CD4-positive, alpha-beta T cell treated with Interleukin-17A for 1 hour (primary cell): ENCODE measurements at places on chromosomes 4 and X.

GRCh38 chr4:168152837-168153500 lies 60.6 kb downstream of the ANXA10 start:
- DNase-seq: no peak

GRCh38 chr4:145083891-145084605 lies 13.9 kb downstream of the ANAPC10 start:
- DNase-seq: no peak

- no peak for DNase-seq
These were observed 30.9 kb downstream of the TIGD4 start for GRCh38 chr4:152748619-152749018.

GRCh38 chrX:153689654-153690465 lies 2.1 kb downstream of the SLC6A8 start:
- DNase-seq: no peak

- no peak for DNase-seq
These were observed 80.4 kb downstream of the ZFX start for GRCh38 chrX:24229976-24230375.

DNA sequence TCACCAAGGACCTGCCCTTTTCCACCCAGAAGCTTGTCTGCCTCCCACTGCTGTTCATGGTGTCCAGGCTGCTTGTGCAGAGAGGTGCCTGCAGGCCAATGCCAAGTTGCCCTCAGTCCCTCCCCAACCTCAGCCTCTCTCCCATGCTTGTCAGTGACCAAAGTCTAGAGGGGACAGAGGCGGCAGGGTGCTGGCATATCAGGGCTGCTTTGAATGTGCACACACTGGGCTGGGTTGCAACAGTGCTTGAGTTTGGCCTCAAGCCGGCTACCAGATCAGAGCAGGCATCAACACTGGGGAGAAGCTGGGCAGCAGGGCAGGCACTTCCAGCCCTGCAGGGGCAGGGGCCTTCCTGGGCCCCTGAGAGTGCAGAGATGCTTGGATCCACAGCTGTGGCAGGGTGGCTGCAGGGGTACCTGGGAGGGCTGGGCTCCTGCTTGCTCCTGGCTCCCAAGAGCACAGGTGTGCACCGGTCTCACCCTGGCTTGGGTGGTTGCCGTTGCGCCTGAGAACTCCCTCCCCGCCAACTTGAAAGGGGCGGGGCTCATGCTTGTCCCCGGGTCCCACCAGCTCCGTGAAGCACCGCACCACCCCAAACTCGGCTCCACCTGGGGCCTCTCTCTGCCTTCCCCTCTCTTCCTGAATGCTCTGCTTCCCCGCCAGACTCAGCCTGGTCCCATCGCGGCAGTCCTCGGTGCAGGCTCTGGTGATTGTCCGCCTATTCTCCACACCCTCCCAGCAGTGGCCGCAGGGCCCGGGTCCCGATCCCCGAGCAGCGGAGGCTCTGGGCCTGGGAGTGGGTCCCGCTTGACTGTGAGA lies 1681.9 kb upstream of the ADGRL3 start:
- DNase-seq: no peak

- no peak for DNase-seq
These were observed 89.7 kb downstream of the OPHN1 start for GRCh38 chrX:68343551-68343950.

DNA sequence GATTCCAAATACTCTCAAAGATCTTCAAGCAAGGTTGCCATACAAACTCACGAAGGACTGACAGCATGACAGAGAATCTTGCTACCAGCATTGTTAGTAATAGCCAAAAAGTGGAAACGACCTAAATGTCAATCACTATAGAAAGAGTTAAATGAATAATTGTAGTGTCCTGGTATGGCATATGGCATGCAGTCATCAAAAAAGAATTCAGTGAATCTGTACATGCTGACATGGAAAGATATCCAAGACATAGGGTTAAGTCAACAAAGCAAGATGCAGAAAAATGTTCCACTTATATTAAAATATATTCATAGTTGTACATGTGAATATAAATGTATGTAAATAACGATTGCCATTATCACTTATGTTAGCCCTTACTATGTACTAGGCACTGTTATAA lies 37.6 kb downstream of the SRPX2 start:
- no peak for DNase-seq

GRCh38 chr4:67575232-67576058 lies 16.9 kb downstream of the STAP1 start:
- DNase-seq: peak; percentile 11

DNA sequence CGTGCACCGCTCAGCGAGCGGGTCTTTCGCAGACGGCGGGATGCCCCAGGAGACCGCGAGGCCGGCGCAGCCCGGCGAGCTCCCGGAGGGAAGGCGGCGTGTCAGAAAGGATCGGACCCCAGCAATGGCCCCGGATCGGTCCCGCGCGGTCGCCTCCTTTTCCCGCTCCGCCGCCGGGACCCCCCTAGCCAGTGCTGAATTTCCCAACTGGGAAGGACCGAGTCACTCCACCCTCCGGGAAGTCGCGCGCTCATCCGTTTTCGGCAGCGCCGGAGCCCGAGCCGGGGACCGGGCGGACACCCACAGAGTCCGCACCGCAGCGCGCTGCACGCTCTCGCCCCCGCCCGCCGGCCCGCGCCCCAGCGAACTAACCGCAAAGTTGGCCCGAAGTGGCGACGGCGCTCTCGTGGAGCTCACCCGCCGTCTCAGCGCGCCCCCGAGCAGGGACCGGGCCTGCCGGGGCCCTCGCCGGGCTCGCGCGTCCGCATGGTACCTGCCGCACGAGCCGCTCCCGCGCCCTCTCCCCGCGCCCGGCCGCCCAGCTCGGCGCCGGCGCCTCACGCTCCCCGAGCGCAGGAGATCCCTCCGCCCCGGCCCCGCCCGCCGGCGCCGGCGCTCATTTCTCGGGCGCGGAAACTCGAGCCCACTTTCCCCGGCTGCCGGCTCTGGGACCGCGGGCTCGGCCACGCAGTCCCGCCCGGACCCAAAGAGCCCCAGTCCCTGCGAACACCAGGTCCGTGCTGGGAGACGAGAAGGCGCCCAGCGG lies at the start of gene FAT1:
Gene FAT1, minus strand, starts transcription at position 565 of the 766 bp plus-strand sequence. CDS start 14,029 bp downstream, outside the sequence.
- DNase-seq: no peak

DNA sequence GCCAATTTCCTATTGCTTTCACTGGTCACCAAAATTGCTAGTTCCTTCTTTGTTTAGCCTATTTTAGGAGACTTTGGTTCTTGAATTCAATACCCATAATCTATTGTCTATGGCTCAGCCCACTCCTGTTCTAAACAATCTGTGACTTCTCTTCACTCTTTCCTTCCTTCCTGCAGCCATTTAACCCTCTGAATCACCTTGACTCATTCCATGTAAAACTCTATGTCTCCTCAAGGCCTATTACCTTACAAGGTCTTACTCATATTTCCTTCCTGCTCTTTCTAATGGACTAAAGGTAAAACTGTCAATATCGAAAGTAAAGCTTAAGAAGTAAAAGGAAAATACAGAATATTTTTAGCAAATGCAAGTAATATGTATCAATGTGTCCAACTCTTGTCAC lies 301.6 kb downstream of the ARHGAP24 start:
- no peak for DNase-seq

DNA sequence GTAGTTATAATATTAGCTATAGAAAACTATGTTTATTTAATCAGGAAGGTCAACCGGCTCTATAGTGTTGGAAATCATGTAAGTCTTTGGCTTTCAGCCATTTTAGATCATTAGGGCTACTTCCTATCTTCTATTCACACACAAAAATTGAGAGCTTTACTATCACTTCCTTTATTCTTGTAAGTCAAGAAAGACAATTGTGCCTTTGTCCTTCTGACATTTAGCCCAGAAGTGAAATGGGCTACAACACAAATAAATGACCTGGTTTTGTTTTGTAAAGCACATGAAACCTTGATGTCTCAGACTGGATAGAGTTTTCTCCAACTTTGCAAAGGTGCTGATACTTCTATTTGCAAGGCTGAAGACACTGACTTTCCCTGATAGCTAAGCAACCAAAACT lies 122.4 kb upstream of the ACSL4 start:
- DNase-seq: no peak

- no peak for DNase-seq
These were observed 106.1 kb upstream of the PAK3 start for GRCh38 chrX:110989869-110990268.

DNA sequence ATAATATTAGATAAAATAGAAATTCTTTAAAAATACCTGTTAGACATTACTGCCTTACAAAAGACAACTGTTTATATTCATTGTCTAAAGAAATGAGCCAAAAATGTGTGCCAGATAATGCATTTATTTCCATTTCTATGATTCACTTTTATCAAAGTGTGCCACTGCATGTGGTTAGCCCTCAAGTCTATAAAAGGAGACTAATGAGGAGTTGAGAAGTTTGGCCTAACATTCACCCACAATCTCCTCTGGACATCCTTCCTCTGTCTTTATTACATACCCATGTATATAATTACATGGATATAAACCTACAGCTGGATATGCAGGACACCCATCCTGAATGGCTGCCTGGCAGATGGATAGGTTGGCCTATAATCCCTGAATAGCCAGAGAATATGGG lies 42.6 kb upstream of the PDE5A start:
- no peak for DNase-seq

DNA sequence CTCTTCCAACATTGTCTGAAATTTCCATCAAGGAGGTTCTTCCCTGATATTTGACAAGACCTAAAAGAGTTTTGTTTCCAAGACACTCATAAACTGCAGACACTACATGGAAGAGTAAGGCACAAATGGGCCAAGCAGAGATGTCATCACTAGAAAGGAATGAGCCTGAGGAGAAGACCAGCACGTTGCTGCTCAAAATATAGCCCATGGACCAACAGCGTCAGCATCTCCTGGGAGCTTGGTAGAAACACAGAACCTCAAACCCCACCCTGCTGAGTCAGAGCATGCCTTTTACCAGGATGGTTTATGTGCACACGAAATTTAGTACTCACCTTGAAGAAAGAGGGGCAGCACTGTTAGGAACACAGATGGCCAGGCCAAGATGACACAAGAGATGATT lies 128.7 kb upstream of the MID1 start:
- no peak for DNase-seq
